ENCODE measurements at places on chromosomes 4 and X.

GRCh38 chr4:76690906-76691275 is 207.1 kb downstream of the SOWAHB start:
- DNase-seq, result no peak

DNA sequence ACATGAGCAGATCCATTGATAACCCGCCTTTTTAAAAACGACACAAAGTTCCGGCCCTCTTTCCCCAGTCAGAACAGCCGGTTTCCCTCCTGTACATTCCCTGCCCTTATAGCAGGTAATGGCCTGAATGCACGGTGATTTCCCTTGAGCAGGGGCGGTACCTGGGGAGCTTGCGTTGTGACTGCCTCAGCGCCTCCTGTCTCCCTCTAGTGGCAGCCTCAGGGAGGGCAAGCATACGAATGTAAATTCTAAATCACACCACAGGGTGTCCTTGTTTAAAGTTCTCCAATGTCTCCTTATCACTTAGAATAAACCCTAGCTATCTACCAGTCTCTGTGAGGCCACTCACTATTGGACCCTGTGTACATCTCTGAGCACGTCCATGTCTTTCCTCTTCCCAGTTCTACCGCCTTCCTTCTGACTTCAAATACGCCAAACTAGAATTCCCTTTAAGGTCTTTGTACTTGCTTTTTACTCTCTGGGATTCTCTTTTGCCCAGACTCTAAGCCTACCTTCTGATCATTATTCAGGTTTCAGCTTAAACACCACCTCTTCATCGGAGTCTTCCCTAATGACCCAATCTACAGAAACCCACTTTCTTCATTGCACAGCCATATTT is 18.4 kb upstream of the LDB2 start:
- DNase-seq, result no peak

GRCh38 chr4:124028182-124028581 is 631.6 kb downstream of the SPRY1 start:
- DNase-seq, result no peak

DNA sequence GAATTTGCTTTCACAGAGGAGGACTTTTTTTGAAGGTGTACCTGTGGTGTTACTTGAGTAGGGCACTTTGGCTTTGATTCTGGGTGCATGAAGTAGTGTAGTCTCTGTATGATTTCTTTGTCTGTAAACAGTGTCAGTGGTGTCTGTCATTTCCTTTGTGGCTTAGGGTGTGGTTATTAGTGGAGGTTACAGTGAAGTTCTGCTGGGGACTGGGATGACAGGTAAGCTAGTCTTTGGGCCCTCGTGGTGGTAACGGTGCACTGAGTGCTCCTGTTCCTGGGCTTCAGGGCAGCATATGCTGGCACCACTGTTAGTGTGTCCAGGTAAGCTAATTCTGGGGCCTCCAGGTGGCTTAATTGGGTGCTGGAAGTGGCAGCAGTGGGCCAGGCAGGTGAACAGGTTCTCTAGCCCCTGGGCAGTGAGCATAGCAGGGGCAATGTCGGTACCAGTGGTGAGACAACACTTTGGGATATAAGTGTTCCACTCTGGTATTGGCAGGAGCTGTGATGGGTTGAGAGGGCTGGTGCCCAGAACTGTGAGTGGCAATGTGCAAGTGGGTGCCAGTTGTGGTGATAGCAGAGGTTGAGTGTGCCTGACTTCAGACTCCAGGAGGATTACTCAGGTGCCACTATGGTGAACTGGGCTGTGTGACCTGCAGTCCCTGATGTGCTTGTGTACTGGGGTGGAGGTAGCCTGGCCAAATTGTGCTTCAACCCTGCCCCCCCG is 26.0 kb upstream of the VSIG1 start:
- no peak for DNase-seq

DNA sequence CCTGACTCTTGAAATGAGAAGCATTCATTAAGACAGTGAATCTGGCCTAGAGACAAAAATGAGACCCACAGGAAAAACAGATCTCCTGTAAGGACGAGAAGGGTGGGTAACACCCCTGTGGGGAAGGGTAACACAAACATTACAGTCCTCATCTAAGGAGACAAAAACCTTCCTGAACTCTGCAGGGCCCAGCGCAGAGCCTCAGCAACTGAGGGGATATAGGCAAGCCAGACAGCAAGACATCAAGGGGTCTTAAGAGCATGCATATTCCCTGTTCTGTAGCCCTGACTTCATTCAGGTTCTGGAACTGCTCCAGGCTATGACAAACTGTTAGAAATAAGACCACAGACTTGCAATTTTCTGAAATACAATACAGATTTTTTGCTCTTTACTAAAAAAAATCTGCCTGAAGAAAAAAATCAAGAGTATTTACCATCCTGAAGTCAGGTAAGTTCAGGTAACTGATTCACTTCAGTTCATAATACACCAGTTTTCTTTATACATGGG is 15.5 kb downstream of the COX18 start:
- DNase-seq, result no peak

DNA sequence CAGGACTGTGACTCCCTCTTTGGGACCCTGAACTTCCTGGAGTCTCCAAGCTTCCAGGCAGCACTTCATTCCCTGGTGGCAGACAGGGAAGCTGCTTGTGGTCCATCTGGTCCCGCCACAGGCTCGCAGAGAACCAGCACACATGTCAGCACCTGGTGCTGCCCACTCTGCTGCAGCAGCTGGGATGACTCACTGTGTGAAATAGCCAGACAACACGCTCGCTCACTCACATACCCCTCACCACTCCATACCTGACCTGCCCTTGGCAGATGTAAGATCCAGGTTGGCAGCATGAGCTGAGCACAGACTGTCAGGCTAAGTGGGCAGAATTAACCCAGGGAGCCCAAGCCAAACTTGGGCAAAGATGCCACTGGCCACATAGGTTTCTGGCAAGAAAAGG is 613.5 kb downstream of the PCDH18 start:
- no peak for DNase-seq

DNA sequence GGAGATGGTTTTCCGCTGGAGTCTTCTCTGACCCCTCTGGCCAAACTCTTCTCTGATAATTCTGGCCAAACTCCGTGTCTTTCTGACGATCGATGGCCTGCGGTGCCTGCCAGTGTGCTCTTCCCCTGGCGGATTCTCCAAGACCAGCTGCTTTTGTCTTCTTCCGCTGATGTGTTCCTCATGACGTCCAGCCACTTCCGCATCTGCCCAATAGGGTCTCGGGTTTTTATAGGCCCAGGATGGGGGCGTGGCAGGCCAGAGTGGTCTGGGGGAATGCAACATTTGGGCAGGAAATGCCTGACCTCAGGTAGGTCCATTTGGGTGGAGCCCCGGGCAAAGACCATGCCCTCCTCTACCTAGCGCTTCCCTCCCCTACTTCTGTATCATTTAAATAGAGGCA is 1542.1 kb downstream of the STIM2 start:
- no peak for DNase-seq

DNA sequence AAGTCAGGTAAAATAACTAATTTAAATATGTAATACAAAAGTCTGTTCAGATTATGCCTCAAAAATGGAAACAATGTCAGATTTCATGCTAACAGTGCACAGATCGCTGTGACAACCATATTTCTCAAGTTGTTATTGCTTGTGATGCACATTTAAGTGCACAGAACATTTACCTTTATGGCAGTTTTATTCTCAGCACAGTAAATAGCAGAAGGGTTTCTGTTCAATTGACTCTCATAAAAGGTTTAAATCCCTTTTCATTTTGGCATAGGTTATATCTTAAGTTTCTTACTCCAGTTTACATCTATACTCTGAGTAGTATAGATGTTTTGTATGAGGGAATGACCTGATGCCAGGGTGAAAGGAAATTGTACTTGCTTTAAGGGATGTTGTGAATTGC is 247.8 kb downstream of the FSTL5 start:
- DNase-seq, result no peak

DNA sequence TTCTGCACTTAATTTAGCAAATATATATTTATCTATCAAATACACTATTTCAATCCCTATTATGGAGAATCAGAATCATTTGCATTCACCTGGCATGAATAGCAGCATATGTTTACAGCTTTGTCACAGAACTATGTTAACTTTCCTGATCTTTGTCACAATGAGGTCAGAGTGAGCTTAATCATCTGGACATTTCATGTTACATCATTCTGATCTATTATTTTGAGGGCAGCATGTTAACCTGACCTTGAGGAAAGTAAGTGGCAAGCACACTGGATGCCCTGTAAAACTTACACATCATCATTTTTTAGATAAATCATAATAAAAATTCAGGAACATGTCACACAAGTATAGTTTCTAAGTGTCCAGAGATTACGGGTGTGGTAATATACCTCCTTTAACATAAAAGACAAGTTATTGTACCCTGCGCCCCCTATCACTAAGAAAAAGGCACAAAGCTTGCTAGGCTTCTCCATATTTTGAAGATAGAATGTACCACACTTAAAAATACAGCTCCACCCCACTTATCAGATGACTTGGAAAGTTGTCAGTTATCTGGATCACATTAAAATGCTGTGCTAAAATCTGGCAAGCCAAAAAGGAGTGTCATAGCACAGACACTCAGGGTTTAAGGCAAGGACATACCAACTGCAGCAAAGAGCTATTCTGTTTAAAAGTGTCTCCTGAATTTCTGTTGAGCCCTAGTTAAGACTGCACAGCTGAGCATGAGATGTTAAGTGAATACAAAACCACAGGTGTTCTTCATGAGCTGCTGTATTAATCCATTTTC is 182.7 kb upstream of the FAT4 start:
- no peak for DNase-seq

GRCh38 chrX:45811326-45811725 is 610.6 kb upstream of the DIPK2B start:
- DNase-seq, result no peak

- DNase-seq, result no peak
Measured at GRCh38 chr4:61527888-61528287, 327.8 kb downstream of the ADGRL3 start.

GRCh38 chrX:124260845-124261244 is 71.6 kb upstream of the TEX13D start:
- DNase-seq, result no peak

GRCh38 chr4:148173397-148174017 is 268.7 kb downstream of the NR3C2 start:
- no peak for DNase-seq

DNA sequence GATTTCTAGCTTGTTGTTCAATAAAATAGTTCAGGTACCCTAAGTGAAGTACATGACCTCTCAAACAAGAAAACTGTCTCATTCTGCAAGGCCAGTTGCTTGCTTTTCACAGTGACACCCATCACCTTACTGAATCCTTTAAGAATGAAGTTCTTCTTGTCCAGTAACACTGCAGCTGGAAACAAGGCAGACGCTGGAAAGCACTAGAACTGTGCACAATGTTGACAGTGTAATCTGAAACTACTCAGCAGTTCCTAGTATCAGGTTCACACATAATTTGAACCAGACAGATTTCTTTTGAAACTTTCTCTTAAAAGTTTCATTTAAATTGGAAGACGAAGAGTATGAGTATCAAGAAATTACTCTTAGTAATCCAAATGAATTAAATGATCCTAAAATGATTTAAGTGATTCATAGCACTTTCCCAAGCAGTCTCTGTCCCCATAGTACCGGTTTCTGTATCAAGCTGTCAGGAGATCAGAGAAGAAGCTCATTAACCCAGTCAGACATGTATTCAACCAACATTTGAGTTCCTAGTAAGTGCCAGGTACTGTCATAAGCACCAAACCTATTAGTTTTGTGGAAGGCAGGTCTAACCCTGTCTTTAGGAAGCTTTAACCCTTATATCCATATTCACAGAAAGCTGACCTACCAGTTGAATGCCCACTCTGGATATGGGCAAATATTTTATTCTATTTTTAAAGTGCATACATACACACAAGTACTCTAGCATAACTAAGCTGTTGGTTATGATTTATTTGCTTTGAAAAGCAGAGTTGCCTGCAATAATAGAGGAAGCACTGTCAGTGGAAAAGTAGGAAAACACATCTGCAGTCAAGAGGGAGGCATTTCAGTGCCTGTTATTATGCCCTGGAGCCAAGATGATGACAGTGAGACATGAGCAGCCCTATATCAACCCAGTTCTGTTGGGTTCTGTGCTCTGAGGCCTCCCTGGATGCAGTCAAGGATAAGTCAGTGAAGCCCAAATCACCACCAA is 63.6 kb downstream of the PALLD start:
- DNase-seq, result no peak

DNA sequence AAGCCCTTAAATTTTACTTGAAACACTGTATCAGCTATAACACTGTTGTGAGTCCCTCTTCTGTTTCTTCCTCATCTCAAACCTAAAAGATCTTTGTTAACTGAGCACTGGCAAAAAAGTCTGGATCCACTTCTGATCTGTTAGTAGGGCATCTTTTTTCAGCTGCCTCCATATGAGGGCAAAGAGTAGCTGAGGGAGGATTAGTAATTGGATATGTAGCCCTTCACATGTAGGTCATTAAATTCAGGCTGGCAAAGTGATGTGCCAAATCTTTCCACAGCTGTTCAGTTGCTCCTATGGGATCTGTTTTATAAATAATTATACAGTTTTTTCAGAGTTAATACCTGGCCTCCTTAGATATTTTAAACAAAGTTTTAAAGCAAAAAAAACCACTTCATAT is 1.1 kb upstream of the TRMT10A start:
- DNase-seq, result no peak

- no peak for DNase-seq
Measured at GRCh38 chr4:3371033-3372001, 70.5 kb upstream of the HGFAC start.

DNA sequence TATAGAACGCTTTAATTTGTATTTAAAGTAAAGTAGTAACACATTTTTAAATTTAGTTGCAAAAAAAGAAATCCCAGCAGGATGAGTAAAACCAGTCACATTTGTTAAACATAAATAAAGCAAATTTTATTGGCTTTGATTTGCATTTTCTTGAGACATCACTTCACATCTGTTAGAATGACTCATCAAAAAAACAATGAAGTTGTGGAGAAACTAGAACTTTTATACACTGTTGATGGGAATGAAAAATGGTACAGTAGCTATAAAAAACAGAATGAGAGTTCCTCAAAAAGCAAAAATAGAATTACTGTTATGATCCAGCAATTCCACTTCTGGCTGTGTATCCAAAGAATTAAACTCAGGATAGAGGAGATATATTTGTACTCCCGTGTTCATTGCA is 454.0 kb upstream of the KLHL4 start:
- DNase-seq, result no peak

DNA sequence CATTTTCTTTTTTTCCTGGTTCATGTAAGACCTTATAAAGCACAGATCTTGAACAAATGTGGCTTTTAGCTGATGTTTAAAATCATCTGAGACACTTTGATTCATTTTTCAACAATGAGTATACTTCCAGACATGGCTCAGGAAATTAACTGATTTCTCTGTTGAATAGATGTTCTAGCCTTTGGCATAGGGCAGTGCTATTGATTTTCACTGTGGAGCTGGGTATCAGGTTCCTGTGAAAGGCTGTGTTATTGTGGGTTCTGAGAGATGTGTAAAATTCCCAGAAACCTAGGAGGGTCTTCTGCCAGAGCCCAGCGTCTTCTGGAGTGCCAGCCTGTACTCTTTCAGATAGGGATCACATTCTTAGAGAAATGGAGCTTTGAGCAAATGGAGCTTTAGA is 278.9 kb downstream of the EPHA5 start:
- no peak for DNase-seq

DNA sequence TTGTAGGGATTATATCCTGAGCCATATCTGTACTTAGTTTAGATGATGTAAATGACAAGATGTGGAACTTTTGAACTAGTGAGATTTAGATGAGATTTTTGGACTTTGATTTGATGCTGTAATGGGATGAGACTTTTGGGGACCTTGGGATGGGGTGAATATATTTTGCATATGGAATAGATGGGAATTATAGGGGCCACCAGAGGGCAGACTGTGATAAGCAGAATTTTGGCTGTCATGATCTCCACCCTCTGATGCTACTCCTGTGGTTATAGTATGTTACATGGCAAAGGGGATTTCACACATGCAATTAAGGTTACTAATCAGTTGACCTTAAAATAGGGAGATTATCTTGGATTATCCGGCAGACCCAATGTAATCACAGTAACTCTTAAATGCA is 214.0 kb upstream of the NHS start:
- no peak for DNase-seq
